Stimulated activated CD4-positive, alpha-beta T cell treated with anti-CD3 and anti-CD28 coated beads, Interleukin-15, amount 100 ng/mL, for 1 hour (primary cell): ENCODE measurements at places on chromosomes 4 and X.

DNA sequence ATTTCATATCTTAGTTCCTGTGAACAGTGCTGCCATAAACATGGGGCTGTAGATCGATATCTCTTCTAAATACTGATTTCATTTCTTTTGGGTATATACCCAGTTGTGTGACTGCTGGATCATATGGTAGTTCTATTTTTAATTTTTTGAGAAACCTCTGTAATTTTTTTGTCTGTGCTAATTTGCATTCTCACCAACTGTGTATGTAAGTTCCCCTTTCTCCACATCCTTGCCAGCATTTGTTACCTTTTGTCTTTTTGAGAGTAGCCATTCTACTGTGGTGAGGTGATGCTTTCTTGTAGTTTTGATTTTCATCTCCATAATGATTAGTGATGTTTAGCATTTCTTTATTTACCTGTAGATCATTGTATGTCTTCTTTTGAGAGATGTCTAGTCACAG, 2086.5 kb upstream of the TENM3 start:
- no peak for DNase-seq

DNA sequence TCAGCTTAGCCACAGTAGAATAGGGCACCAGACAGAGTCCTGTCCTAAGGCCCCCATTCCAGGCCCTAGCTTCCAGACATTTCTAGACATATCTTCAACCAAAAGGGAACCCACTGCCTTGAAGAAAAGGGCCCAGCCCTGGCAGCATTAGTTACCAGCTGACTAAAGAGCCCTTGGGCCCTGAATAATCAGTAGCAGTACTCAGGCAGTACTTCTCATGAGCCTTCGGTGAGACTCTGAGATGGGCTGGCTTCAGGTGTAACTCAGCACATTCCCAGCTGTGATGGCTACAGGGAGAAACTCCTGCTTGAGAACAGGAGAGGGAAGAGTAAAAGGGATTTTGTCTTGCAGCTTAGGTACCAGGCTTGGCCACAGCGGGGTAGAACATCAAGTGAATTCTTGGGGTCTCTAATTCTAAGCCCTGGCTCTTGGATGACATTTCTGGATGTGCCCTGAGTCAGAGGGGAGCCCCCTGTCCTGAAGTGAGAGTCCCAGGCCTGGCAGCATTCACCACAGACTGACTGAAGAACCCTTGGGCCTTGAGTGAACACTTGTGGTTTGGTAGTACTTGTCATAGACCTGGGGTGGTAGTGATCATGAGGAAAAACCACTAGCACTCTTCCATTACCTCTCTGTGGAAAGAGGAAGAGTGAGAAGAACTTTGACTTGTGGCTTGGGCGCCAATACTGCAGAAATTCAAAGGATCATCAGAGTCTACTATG, 170.1 kb downstream of the ATP10D start:
- DNase-seq = no peak

GRCh38 chrX:131979116-131979515, 44.0 kb upstream of the STK26 start:
- no peak for DNase-seq

GRCh38 chrX:46642145-46642544, 68.6 kb downstream of the CHST7 start:
- DNase-seq = no peak

DNA sequence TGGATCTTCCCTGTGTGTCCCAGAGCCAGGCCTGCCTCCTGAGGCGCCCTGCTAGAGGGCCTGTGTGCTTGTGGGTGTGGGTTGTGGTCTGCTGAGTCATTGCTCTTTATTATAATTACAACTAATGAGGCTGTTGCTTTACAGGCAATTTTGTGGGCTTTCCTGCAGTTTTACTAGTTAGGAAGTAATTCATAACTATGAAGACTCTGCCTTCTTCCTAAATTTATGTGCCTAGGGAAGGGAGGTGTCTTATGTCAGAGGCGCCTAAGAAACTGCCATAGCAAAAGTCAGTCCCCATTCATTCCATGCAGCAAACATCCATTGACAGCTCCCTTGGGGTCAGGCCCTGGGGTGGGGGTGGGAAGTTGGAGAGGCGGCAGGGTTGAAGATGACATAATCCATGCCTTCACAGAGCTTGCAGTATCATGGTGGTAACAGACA, 359.2 kb downstream of the IDS start:
- no peak for DNase-seq

- no peak for DNase-seq
Measured at GRCh38 chr4:121784975-121785374, 16.1 kb upstream of the EXOSC9 start.

GRCh38 chrX:139909712-139910111, 23.1 kb downstream of the ATP11C start:
- no peak for DNase-seq

- DNase-seq = no peak
Measured at GRCh38 chrX:134423606-134424005, 36.4 kb upstream of the HPRT1 start.

DNA sequence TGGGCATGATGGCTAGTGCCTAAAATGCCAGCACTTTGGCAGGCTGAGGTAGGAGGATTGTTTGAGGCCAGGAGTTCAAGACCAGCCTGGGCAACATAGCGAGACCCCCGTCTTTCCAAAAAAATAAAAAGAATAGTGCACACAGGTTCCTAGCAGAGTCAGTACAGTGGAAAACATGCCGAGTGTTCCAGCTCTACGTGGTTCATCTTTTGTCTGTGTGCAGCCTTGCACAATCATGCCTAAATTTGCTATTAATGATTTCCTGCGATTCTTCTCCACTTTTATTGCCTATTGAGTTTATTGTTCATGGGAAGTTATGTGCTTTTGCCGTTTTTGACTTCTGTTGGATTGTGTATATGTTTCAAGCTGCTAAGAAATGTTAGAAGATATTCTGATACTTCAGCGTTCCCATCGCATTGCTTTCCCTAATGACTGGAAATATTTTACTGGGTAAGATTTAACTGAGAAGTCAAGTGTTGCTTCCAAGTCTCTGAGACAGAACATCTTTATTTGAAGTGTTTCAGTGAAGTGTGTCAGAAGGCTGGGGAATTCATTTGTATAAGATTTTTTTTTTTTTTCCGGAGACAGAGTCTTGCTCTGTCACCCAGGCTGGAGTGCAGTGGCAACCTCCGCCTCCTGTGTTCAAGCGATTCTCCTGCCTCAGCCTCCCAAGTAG, 11.3 kb downstream of the DOCK11 start:
- no peak for DNase-seq

DNA sequence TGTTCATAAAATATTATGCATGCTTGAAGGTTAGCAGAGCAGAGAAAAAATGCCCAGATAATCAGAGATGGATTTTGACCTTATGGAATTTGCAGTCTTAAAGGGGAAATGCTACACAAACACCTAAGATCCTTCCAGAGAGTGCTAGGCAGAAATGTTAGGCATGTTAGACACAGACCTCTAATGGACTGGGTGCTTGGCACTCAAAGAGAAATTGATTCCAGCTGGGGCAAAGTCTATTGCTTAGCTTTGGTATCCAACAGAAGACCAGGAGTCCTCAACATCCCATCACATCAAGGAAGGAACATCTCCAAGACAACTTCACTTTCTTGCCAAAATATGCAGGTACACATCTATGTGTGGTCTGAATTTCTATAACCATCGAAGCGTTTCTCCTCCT, 32.2 kb upstream of the PPARGC1A start:
- no peak for DNase-seq
